ENCODE measurements at places on chromosomes 4 and X. TPM values are rescaled to one million over a fixed set of nuclear protein-coding genes. Genes with fewer than 3 reads are reported as not detected.

- DNase-seq, result no peak
These were observed 84.6 kb upstream of the TRIM2 start for GRCh38 chr4:153119626-153120025.

GRCh38 chr4:1177274-1178141 is 5.1 kb upstream of the SPON2 start:
- no peak for DNase-seq

GRCh38 chr4:110533940-110534339 is 58.0 kb downstream of the ENPEP start:
- DNase-seq, result no peak

Gene SORBS2
- total RNA-seq, result 17.4 TPM

Gene DCAF4L1
- total RNA-seq, result 0.21 TPM
